ENCODE measurements at places on chromosomes 7 and 10. TPM values are rescaled to one million over a fixed set of nuclear protein-coding genes. Genes with fewer than 3 reads are reported as not detected.

DNA sequence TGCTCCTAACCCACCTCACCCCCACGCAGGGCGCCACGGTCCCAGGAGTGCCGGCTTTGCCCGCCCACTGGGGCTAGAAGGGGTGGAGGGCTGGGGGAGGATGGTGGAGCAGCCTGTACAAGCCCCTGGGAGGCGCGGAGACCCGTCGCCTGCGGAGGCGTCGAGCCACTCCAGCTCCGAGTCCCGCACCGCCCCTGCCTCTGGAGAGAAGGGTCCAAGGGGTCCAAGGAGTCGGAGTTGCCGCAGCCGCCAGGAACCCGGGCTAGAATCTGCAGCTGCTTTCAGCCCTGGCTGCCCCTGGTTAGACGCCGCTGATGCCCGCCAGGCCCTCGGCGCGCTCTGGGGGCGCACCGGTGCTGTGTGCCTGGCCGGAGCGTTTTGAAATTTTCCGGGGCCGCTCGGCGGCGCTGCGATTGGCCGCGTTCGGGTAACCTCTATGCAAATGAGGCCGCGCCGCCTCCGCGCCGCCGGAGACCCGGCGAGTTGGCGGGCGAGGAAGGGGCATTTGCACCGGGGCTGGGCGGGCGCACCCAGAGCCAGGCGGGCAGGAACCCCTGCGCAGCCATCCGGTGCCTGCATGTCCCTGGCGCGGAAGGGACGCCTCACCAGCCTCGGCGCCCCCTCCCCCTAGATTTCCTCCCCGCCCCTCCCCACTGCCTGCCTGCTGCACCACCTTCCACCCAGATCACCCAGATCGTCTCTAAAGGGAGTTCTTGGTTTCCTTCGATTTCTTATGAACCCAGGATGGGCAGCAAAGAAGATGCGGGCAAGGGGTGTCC lies at the start of gene HMX2:
TSS of gene HMX2 (plus strand) at position 502 of the 779 bp plus-strand sequence. CDS start at position 745, 243 bp downstream.
- no peak for DNase-seq

DNA sequence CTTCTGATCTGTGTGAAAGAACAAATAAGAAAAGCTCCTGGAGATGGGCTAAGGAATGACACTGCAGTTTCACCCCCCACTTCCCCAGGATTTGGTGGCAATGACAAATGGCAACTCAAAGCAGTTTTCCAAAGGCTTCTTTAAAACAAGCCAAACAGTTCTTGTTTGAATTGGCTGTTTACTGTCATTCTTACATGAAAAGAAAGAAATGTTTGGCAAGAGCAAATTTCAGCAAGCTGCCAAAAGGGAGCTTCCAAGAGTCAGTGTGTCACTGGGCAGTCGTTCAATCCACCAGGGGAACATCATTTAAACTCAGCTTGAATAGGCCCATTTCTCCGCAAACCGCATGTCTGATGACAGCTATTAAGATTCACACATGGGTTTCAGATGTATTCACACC lies 119.0 kb upstream of the RHOBTB1 start:
- peak; percentile 49 for DNase-seq

DNA sequence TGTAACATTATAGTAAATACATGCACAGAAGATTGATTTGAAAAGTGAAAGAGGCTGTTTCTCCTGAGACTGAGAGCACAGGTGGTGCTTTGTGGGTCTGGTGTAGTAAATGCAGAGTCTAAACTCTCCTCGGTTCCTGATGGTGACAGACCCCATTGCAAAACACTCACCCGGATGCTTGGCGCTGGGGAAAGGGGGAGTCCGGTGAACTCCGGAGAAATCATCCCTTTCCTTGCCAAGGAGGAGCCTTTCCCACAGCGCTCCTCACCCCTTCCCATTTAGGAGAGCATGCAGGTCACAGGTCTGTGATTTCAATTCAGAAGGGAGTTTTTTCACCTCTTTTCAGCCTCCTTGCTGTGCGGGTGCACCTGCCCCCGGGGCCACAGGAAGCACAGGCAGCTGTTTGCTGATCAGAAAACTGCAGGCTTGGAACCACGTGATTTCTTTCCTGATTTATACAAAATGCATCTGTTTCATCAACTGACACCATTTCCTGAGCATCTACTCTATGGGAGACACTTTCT lies 75.6 kb upstream of the LYZL2 start:
- no peak for DNase-seq

DNA sequence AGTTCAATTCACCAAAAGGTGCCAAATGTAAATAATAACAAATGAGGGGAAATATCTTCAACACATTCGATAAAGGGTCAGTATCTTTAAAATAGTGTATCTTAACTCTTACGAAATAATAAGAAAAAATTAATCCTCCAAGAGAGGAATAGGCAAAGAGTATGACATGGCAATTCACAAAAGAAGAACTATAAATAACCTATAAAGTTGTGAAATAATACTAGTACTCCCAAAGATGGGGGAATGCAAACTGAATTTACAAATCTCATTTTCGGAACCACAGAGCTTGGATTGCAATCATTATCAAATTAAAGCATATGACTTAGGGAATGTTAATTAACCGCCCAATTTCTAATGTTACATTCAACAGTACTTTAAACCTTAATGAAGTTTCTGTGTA lies 78.2 kb upstream of the TARP start:
- no peak for DNase-seq

GRCh38 chr10:25097669-25098411 lies 77.0 kb upstream of the GPR158 start:
- no peak for DNase-seq

DNA sequence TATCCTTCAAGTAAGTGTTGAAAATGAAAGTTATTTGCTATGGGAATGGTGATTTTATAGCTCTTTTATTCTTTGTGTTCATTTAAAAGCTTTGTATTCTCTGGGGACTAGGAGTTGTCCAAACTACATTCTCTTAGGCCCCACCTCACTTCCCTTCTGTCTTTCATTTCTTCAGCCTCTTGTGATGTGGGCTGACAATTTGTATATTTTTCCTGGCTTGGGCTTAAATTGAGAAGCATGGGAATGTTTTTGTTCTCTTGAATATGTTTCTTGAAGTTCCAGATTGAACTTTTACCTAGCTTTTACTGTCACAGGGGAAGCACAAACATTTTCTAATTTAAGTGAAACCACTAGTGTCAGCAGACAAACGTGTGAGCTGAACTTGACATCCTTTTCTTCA lies 27.9 kb downstream of the BBS9 start:
- no peak for DNase-seq

DNA sequence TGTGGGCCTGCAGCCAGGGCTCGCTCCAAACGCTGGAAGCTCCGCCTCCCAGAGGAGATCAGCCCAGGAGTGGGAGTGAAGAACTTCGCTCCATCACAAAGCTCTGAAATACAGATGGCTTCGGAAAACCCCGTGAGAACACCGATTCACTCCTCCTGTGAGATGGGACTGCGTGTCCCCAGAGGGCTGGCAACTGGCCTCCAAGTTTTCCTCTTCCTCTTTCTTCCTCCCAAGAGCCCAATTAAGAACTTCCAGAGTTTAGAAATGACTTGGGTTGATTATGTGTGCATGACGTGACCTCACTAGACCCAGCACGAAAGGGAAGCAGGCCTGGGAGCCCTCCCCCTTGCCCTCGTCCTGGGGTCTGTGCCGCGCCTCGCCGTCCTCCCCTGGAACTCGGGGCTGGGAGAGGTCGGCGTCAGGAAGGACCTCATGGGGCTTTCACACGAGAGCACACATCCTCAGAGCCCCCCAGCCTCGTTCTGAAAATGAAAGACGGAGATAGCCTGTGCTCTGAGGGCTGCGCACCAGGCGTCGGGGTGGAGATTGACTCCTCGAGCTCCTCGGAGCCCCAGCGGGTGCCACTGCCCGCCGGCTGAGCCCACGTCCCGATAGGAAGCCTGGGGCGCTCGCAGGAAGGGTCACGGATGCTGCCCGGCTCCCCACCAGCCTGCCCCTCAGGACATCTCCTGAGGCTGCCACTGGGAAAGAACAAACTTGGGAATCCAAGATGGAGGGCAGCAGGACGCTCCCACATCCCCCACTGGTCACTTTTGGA lies 37.8 kb downstream of the PTPRN2 start:
- DNase-seq, result no peak

DNA sequence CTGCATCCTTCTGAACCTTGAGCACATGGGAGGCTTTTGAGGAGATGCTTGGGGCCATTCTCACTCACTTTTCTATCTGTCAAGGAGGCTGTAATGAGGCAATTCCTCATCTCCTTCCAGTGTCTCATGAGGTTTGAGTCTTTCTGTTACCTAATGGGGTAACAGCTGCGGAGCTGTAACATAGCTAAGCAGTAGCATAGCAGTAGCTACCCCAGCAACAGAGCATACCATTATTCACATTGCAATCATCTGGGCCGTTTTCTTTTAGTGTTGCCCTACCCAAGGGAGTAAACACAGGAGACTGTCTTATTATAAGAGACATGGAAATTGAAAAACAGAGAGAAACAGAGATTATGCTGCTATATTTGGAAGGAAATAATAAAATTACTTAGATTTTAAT lies 68.7 kb downstream of the AKR1D1 start:
- DNase-seq, result no peak

- no peak for DNase-seq
These were observed 217.9 kb downstream of the OTUD1 start for GRCh38 chr10:23656735-23657134.

DNA sequence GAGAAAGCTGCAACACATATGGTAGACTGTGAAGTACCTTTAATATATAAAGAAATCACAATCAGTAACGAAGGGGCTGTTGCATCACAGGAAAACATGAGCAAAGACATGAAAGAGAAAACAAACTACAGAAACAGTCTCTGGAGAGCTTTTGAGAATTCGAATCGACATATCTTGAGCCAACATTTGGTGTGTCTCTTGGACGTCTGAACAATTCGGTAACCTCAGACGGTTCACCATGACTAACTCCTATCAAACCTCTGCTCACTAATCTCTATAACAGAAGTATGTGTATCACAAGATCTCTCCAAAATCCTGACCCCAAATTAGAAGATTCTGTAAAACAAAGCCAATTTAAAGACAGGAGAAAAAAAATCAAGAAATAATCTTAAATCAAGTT lies 262.0 kb upstream of the YAE1 start:
- no peak for DNase-seq

- DNase-seq, result no peak
These were observed 3.5 kb downstream of the THAP5 start for GRCh38 chr7:108565987-108566386.

DNA sequence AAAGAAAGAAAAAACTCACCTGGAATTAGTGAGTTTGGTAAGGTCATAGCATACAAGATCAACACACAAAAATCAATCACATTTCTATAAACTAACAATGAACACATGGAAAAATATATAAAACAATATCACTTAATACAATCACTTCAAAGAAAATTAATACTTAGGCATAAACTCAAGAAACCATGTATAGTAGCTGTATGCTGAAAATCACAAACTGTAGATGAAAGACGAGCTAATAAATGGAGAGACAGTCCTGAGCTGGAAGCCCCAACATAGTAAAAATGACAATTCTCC lies 113.8 kb upstream of the RHEB start:
- no peak for DNase-seq

DNA sequence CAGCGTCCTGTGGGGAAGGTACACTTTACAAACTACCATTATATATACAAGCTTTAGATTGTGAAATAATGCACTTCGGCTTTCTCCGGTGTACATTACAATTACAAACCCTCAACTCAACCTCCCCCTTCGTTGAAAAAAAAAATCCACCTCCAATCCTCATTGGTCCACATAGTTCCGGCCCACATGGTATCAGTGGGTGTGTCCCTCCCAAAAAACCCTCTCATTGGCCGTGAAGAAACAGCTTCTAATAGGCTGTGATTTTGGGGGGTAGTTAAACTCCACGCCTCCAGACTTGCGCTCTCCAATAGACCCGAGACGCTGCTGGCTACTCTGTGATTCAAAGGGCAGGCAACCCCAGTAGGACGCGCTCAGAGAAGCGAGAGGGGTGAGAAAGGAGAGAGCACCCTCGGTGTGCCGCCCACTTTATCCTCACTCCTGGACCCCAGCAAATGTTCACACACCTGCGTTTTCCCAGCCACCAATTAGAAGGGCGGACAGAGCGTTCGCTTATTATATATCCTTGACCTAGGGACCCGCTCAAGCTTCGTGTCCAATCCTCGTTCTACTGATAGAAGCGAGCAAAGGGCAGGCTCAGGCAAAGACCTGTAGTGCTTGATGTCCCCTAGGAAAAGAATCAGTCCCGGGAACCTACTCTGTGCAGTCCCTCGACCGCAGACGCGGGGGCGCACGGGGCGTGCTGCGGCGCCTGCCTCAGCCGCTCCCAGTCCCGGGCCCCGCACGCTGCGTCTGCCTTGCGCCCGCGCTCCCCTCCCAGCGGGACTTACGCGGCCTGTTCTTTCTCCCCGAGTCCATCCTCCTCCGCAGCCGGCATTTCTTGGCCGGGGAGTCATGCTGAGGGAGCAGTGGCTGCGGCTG lies 991 bp downstream of the PANK1 start:
- peak; percentile 83 for DNase-seq

GRCh38 chr7:123750389-123751230 lies 1.8 kb upstream of the WASL start:
- DNase-seq, result no peak

DNA sequence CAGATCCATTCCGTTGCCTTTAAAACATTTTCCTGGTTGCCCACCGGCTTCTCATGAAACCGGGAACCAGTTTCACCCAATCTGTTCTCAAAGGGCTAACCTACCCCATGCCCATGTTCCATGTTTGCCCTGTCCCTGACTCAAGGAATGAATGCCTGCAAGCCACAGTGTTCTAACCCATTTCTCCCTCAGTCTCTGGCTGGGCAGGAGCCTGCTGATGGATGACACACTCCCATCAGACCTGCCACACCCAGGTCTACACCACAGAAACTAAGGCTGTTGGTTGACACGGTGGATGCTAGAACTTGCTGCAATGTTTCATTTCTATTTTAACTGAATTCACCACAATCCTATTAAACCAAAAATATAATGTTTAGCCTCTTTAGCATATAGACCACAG lies 15.6 kb downstream of the CLRN3 start:
- DNase-seq, result no peak

- DNase-seq, result peak; percentile 24
These were observed 14.8 kb upstream of the ANKRD1 start for GRCh38 chr10:90935581-90936275.

The SH3PXD2A gene
- 2.0 TPM for total RNA-seq

The DNAJC2 gene
- 9.7 TPM for total RNA-seq

The GRM3 gene
- total RNA-seq, result not detected

The RBP3 gene
- not detected for total RNA-seq

The OGDHL gene
- total RNA-seq, result 0.20 TPM

The HMX2 gene
- not detected for total RNA-seq

The WNT16 gene
- not detected for total RNA-seq
